ENCODE measurements at places on chromosomes 2 and 18.

DNA sequence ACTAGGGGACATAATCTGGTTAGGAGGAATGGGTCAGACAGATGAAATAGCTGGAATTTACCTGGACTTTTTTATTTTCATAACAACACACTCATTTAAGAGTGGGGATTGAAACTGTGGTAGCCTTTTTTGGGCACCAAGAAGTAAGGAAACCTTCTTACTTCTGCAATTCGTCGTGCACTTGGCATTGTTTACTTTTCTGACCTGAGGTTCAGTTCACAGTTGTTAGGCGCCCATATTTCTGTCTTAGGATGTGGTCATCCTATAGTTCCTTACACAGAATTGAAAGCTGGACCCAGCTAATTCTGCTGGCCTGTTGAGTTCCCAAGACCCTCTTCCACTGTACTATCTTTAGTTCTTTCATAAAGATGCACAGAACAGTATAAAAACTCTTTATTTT lies 72.9 kb downstream of the TMX3 start:
- no peak for DNase-seq

GRCh38 chr2:148865512-148865911 lies 9.5 kb upstream of the KIF5C start:
- DNase-seq, result no peak

DNA sequence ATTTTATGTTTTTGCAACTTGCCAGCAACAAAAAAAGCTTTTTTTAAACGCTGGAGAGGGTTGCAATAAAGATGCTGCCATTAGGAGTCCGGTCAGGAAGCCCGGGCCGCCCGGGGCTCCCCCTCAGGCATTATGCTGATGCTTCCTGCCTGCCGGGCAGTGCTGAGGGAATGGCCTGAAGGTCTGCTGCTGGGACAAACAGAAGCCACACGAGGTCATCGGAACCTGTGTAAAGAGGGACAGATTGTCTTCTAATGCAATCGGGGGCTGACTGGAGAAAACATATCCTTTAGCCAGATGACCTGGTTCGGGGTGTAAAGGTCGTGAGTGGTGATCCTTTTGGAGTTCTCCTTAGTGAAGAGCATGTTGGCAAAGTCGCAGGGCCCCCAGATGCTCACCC lies 2.3 kb downstream of the IMPA2 start:
- DNase-seq, result no peak

DNA sequence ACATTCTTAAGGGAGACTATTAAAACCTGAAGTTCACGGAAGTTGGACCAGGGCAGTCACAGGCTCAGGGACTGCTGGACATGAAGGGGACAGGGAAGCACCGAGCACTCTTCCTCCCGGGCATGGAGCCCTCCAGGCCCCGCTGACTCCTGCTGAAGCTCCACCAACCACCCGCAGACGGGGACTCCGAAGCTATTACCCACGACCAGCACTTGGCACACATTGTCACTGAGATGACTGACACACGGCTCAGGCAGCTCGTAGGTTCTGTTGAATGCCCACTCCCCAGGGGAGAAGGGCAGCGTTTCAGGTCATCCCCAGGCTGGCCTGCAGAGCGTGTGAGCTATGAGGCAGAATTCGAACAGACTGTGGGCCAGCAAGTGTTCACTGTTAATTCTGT lies 234.8 kb downstream of the NDUFA10 start:
- DNase-seq, result no peak

DNA sequence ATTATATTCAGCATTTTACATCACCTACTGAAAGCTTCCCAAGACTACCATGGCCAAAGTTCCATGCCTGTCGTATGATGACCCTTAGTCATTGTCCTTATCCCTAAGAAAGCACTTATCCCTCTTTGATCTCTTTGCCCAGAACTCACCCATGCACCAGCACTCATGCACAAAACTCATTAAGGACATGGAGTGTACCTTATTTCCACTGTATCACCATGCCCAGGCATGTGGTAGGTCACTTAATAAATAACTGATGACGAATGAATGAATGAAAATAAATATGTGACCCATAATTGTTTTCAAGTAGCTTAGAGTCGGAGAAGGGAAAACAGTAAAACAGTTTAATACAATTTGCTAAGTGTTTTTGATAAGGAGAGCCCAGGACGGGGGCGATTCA lies 220.1 kb downstream of the IKZF2 start:
- DNase-seq, result no peak

DNA sequence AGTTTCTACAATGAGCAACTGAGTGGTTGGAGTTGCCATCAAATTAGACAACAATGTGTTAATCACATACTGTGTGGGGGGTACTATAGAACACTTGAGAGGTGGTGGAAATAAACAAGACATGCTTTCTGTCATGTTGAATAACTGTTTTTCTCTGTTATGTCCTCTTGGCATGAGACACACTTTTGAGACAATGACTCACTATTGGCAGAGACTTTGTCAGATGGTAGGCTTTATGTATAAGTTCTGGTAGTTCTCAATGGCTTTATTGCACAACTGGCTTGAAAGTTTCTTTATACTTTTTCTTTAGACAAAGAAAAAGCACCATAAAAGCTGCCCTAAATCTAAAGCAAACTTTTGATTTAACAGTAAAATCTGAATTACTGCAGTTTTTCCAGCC lies 578.7 kb downstream of the ADCYAP1 start:
- DNase-seq, result no peak

DNA sequence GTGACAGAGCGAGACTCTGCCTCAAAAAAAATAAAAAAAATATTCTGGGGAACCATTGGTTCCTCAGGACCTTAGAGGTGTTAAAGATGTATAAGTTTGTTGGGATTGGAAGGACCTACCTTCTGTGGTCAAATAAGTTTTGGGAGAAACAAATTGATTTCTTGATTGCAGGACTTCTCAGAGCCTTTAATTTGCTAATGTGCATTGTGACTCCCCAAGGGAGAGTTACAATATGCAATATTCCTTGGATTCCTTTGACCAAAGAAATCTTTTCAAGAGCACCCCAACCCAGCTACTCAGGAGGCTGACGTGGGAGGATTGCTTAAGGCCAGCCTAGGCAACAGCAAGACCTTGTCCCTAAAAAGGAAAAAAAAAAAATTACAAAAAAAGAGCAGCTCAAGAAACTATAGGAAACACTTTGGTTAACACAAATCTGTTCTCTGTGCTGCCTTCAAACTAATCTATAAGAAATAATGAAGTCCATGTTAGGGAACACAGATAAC lies 6.5 kb downstream of the NAGK start:
- no peak for DNase-seq

- DNase-seq, result no peak
These were observed 29.1 kb downstream of the DYM start for GRCh38 chr18:49431165-49431962.

- no peak for DNase-seq
These were observed 825.9 kb upstream of the POU3F3 start for GRCh38 chr2:104028061-104028460.

DNA sequence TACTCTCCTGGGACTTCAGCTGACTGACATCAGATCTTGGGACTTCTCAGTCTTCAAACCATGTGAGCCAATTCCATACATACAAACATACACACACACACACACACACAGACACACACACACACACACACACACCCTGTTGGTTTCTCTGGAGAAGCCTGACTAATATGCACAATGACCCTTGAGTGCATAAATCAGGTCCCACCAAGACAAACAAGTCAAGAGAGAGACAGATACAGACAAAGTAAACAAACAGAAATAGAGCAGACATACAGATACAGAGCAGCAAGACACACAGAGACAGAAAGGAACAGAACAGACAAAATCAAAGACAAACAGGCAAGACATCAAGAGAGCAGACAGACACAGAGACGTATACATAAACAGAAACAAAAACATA lies 43.8 kb upstream of the DDX18 start:
- no peak for DNase-seq

DNA sequence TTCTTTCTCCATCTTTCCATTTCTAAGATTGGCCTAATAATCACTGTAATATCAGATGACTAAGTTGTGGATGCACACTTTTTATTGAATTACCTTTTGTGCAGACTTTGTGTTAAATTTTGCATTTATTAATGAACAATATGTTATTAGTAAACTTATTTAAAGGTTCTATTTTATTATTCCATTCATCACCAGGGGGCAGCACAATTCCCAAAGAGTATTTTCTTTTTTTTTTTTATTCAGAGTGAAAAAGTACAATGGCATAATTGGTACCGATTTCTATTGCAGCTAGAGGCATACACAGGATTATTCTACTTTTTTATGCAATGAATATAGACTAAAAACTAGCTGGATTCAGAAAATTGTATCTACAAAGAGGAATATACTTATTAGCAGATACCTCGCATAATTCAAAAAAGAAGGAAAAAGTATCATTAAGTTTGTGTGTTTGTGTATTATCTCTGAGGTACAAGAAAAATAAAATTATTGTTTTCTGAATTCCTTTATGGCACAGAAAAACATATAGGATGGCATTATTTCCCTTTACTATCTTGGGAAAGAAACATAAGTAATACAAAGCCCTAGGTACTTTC lies 390.6 kb downstream of the ERBB4 start:
- DNase-seq, result no peak

- DNase-seq, result no peak
These were observed 503 bp downstream of the ANXA4 start for GRCh38 chr2:69742322-69742952.

- no peak for DNase-seq
These were observed 43.1 kb downstream of the ACKR3 start for GRCh38 chr2:236612737-236613136.

GRCh38 chr2:127641133-127641532 lies 4.8 kb upstream of the GPR17 start:
- no peak for DNase-seq

- no peak for DNase-seq
These were observed 79.6 kb downstream of the TFCP2L1 start for GRCh38 chr2:121205321-121205942.

- no peak for DNase-seq
These were observed 66.8 kb upstream of the NCK2 start for GRCh38 chr2:105677901-105678300.

DNA sequence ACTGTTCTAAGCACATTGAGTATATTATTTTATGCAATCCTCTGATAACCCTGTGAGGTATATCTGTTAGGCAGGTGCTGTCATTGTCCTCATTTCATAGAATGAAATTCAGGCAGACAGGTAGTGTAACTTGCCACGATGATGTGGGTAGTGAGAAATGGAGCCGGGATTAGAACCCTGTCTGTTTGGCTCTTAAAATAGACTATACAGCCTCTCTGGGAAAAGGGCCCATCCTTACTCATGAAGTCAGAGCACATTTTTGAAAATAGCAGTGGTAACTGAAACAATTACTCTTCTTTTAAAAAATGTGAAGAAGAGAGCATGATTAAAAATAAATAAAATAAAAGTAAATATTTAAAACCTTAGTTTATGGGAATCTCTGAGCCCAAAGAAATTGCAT lies 23.0 kb downstream of the FAM171B start:
- DNase-seq, result no peak

DNA sequence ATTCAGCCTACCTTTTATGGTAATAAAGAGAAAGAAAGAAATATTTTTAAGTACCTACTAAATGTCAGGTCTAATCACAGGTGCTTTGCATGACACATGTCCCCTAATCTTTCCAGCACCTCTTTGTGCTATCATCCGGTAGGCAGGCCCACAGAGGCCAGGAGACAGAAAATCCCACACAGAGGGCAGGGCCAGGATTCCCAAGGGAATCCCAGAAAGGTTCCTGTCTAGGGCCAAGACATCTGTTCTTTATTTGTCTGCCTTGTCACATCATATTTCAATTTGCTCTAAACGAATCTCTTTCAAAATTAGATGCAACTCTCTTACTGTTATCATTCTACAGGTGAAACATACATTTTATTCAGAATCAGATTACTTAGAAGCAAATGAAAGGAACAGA lies 676.1 kb upstream of the GYPC start:
- DNase-seq, result no peak

DNA sequence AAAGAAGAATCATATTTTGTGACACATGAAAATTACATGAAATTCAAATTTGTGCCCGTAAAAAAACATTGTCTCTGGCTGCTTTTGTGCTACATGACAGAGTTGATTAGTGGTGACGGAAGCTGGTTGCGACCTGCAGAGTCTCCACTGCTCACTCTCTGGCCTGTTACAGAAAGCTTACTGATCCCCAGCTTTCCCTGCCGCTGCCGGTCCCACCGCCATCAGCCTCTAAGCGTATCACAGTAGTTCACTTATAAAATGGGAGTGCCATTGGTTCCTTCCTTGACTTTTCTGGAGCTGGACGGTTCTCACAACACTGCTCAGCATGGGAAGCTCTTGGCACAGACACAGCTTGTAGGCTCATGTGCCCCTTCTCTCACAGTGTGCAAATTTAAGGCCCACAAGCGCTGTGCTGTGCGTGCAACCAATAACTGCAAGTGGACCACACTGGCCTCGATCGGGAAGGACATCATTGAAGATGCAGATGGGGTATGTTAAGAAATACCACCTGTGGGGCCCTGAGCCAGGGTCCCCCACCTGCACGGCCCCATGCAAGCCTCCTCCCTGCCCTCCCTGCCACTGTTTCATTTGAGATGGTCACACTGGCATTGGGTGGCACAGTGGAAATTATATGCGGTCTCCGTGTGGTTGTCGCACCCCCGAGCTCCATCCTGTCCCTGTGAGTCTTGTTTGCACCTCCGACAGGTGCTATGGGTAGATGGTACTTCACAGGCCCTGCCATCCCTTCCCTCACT lies 81.3 kb downstream of the DGKD start:
- no peak for DNase-seq

- DNase-seq, result no peak
These were observed 145.1 kb downstream of the KCNE4 start for GRCh38 chr2:223197046-223197445.

DNA sequence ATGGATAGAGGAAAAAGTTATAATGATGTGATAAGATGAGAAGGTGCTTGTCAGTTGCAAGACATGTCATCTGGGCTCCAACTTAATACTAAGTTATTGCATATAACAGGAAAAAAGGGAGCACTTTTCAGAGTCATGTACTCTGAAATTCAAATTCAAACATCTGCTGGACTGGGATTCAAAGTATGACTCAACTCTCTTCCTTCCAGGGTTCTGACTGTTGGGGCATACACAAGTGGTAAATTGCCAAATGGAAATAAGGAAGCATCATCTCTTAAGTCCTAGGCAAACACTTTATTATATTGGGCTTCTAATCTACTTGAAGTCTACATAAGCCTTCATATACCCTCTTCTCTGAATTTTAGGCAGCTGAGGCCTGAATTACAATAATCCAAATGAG lies 44.9 kb downstream of the ZBTB14 start:
- no peak for DNase-seq

DNA sequence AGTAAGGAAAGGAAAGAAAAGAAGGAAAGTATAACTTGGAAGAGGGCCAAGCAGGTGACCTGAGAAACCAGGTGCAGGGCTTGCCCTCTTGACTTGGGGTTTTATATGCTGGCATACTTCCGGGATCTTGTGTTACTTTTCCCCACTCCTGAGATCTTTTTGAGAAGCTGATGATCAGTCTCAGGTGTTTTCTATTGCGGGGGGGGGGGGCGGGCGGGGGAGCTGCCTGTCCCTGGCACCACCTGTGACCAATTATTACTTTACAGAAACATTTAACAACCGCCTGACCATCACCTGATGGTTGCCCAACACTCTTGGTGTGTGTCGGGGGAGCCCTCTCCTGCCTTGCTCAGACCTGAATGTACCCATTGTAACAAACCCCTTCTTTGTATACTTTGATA lies 6.9 kb upstream of the CASP10 start:
- DNase-seq, result no peak

- DNase-seq, result no peak
These were observed 45.1 kb upstream of the CALCRL start for GRCh38 chr2:187493180-187493579.

Measured in CD14-positive monocyte (primary cell).